Stimulated activated CD8-positive, alpha-beta memory T cell treated with anti-CD3 and anti-CD28 coated beads, Interleukin-12 subunit alpha, Interleukin-12 subunit beta, amount 100 ng/mL, for 4 hours (primary cell): ENCODE measurements at places on chromosomes 16 and 17.

DNA sequence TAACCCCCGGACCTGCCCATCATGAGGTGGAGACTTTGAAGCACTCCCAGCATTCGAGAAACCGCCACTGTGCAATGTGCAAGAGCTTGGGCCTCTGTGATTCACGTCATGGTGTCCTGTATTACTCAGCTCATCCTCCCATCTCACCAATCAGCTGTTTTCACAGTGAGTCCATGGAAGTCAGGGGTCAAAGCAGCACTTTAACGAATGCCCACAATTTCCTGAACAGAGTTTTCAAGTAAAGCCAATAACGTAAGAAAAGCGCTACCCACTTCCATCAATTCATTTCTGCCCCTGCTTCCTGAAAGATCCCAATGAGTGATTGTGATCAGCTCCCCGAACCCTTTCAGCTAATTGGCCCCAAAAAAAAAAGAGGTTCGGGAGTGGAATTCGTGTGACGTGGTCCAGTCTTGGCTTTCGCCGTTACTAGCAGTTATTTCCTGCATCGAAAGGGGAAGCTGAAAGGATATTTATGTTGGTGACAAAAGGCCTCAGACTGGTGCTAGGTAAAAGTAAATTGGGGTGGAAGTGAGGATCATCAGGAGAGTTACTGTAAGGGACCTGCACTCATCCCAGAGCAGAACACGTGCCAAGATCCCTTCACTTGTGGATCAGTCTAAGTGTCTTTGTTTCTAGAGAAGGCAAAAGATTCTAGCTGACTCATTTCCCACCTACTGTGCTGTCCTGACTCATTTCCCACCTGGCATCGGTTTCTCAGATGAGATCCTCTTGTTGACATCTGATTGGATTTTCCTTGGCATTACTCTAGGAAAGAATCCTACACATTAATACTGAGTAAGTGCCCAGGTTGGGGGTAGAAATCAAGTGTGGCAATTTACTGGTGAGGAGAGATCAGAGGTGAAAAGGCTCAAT, 136.7 kb upstream of the NUDT7 start:
- no peak for DNase-seq

DNA sequence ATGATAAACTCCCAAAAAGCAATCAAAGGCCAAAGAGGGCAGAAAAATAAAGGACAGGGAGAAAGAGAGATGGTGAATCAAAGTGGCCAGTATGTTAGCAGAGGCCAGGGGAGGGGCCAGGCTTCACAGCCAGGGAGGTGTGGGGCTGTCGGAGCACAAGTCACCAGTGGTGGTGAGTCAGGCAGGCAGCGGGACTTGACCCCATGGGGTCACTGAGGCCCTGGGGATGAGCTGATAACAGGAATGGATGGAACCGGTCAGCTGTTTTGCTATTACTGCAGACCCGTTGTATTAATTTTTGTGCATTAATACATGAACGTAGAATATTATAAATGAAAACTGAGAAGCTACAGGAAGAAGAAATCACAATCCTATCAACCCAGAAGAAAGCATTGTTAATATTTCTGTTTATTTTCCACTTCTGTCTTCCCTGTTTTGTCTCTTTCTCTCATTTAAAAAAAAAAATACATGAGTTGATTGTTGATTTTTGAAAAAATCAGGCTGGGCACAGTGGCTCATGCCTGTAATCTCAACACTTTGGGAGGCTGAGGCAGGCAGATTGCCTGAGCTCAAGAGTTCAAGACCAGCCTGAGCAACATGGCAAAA, 106.9 kb downstream of the SOCS1 start:
- DNase-seq: no peak

DNA sequence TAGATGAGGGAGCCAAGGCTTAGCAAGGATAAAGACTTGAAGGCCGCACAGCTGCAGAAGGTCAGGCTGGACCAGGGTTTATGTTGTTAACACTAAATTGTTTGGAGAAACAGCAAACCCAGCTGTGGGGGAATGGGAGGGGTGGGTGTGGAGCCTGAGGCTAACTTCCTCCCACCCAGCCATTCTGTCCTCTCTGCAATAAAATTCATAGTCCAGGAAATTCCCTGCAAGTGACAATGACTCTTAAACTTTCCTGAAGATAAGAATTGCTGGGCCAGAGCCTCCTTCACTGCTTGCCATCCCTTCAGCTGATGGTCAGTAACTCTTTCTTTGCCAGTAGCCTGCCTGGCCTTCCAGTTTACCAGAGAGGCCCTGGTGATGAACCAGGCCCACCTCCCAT, 19.4 kb upstream of the ATP5MC1 start:
- DNase-seq: no peak

- DNase-seq: no peak
These were observed 30.6 kb downstream of the IL21R start for GRCh38 chr16:27432558-27432957.

GRCh38 chr16:76800196-76800595, 390.8 kb upstream of the MON1B start:
- DNase-seq: no peak

DNA sequence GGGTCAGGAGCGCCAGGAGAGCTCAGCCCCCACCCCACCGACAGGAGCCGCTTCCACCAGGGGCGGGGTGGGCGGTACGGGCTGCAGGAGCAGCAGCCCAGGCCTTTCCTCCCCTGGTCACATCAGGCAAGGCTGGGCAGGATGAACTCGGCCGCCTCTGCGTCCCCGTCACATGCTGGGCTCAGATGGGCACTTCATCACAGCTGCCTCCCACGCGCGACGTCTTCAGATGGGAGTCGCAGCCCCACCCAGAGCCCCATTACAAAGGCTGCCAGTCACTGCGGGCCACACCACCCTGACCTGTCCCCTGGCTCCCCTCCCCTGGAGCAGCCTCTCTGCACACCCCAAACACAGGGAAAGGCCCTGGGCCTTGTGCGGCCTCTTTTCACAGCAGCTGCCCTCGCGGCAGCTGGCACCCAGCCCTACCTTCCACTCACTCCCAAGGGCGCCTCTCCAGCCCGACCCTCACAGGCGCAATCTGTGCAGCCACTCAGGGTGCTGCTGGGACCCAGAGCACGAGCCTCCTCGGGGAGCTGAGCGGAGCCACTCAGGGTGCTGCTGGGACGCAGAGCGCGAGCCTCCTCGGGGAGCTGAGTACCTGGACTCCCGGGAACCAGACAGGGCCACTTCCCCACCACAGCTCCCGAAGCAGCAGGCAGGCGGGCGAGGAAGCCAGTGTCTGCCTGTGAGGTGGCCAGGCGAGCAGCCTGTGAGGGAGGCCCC, 4.7 kb downstream of the ZNF598 start:
- no peak for DNase-seq

- no peak for DNase-seq
These were observed 133.7 kb upstream of the SEC14L1 start for GRCh38 chr17:77006971-77007649.

DNA sequence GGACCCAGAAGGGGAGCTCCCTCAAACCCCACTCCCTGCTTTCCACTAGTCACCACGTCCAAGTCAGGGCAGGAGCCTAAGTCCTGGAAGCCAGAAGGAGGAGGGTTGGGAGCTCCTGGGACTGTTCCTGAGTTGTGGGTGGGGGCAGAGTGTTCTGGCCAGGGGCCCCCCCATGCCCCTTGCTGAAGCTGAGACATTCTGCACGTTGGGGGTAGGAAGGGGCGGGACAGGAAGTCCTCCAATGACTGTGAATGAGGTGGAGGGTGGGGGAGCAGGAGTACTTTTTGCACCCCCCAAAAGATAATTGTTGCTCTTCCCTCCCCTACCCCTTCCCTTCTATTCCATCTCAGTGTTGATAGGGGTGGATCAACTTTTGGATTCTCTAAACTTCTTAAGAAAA, 21.4 kb upstream of the C17orf113 start:
- no peak for DNase-seq

DNA sequence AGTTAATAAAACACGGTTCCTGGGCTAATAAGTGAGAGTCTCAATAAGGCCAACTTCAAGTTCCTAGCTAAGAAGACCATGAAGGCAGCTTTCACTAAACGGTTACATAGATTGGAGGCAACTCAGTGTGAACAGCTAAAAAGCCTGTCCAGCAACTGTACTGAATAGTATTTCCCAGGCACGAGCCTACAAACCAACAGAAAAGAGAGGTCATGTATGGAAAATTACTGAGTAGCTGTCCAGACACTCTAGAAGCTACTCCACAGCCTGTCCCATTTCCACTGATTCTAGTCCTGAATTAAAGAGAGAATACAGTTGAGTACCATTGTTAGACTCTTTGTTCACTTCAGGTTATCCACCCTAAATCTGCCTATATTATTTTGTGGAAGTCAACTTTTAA, 36.5 kb upstream of the C17orf78 start:
- DNase-seq: no peak

DNA sequence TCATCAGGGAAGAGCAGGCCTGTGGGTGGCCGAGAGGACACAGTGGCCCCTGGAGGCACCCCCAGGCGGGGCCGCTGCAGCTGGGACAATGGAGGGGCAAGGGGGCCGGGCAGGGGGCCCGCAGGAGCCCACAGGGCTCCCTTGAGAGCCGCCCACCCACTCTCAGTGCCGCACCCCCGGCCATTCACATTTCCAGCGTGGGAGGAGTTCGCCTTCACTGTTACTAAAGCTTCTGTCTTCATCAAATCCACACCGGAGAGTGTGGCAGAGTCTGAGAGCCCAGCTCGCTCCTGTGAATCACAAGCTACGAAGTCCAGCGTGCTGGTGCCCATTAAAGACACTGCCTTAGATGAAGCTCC, 20.9 kb upstream of the PVALEF start:
- DNase-seq: no peak

DNA sequence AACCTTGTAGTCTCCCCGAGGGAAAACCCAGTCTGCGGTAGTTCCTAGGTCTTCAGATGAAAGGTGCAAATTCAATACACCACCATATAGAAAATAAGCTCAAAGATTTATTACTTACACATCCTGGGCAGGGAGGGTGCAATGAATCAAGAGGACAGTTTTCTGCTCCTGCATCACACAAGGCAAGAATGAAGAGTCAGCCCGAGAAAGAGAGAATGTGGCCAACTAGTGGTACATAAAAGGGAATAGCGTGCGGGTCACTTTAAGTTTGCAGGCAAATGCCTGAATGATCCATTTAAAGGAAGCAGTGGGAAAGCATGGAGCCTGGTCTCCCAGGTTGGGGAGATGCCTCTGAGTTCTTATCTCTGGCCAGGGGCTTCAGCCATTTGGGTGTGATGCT, 403.4 kb downstream of the GRIN2A start:
- no peak for DNase-seq

DNA sequence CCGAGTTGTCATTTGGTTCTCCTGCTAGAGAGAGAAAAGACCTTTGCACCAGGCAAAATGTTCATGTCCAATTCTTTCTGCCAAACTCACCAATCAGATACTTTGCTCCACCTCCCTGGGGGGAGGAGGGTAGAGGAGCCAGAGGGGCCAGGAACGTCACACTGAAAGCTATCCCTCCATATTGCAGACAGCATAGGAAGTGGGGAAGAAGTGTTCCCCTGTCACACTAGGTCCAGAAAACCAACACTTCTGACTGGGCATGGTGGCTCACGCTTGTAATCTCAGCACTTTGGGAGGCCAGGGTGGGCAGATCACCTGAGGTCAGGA, 9.5 kb downstream of the HSD17B2 start:
- DNase-seq: no peak
